ENCODE measurements at places on chromosomes 11 and 22.

DNA sequence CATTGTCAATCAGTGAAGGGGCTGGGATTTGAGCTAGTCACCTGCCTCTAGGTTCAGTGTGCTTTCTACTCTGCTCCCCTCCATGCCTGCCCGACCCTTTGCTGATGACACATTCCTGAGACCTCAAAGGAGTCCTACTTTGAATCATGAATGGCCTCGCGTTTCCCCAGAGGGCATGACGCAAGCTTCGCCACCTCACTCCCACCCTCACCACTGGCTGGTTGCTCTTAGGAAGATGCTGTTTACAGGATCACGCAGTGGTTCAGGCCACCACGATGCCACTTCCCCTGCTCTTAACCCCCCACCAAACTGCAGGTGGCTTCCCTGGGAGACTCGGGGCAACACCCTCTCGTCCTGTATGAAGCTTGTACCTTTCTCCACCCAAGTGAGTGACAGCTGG, 62.9 kb upstream of the B3GAT1 start:
- peak; percentile 43 for DNase-seq

- no peak for DNase-seq
Measured at GRCh38 chr22:46379066-46379930, 43.8 kb downstream of the TRMU start.

- no peak for DNase-seq
Measured at GRCh38 chr11:113705871-113706655, at the start of gene TMPRSS5. Gene TMPRSS5, minus strand, starts transcription at chr11:113706308. Its CDS starts 84 bp downstream, at chr11:113706224.

DNA sequence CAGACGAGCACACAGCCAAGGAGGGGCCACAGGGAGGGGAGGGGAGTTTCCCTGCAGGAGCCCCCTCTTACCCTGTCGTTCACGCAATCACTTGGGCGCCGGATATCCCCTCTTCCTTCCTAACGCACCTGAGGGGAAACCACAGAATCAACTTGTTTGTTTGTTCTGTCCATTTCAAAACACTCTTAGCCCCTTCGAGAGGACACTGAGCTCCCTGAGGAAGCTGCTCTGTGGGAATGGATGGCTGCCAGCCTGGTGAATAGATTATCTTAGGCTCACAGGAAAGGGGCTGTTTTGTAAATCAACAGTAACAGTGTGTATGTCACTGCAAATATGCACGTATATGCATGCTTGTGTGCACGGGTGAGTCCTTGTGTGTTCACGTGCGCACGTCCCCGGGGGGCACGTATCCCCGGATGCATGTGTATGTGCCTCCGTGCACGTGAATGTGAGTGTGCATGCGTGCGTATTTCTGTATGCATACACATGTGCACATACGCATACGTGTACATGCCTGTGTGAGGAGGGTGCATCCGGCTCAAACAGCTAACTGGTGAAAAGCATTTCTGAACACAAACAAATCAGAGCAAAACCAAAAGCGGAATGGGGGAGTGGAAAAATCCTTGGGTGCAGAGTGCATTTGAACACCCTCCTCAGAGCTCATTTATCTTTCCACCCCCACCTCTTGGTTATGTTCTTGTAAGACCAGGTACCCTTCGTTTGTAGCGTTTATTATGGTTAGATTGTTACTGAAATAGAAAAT, 7.2 kb downstream of the ARSA start:
- no peak for DNase-seq

- DNase-seq, result no peak
Measured at GRCh38 chr11:102592634-102593581, 32.2 kb downstream of the MMP20 start.

GRCh38 chr11:118908901-118909618, 16.7 kb downstream of the BCL9L start:
- no peak for DNase-seq

GRCh38 chr11:107857550-107858216, 904 bp downstream of the SLC35F2 start:
- DNase-seq, result no peak

- no peak for DNase-seq
Measured at GRCh38 chr11:38718049-38718448, 2120.0 kb upstream of the RAG2 start.

GRCh38 chr11:73210916-73211667, 7.0 kb upstream of the P2RY2 start:
- no peak for DNase-seq

DNA sequence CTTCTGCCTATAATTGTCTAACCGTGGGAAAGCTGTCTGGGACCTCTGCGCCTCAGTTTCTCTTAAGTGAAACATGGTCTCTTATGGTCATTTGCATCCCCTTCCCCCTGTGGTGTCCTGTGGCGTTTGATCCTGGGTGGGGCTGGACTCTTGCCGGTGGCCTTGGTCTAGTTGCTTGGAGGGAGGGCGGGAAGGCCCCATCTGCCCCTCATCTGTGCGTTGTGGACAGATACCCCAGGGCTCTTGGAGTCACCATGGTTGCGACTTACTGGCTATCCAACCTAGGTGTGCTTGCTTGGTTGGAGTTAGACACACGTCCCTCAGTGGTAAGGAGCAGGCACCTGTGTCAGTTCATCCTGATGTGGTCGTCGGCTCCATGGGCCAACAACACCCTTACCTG, 15.2 kb downstream of the SHANK3 start:
- DNase-seq, result peak; percentile 83

DNA sequence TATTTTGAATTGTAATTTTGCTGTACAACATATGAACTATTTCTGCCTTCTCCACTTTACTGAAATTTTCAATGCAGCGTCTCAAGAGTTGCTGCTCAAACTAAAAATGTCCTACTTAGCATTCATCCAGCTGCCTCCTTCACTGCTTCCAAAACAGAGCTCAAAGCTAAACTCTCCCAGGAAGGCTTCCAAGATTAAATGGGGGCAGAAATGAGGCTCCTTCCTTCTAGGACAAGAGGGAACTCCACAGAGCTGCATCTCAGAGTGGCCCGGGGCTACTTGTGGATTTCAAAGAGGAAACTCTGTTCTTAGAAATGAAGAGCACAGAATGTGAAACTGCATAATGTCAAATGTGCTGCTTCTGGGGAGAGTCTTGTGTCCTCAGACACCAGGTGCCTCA, 295.9 kb upstream of the NCAM1 start:
- no peak for DNase-seq

DNA sequence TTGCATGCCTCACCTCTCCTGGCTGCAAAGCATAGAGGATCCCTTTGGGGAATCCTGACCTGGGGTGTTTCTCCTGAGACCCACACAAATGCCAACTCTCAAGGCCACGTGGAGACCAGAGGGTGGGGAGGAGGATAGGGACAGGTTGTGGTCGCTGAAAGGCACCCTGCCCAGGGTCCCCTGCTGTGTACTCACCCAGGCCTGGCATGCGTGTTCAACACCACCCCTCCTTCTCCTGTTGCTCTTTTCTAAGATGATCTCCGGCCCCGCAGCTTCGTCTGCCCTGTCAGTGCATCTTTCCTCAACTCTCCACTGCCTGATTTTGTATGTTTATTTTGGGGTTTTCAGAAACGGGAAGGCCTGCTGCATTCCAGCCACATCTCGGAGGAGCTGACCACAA, 44.6 kb upstream of the PARVG start:
- no peak for DNase-seq

DNA sequence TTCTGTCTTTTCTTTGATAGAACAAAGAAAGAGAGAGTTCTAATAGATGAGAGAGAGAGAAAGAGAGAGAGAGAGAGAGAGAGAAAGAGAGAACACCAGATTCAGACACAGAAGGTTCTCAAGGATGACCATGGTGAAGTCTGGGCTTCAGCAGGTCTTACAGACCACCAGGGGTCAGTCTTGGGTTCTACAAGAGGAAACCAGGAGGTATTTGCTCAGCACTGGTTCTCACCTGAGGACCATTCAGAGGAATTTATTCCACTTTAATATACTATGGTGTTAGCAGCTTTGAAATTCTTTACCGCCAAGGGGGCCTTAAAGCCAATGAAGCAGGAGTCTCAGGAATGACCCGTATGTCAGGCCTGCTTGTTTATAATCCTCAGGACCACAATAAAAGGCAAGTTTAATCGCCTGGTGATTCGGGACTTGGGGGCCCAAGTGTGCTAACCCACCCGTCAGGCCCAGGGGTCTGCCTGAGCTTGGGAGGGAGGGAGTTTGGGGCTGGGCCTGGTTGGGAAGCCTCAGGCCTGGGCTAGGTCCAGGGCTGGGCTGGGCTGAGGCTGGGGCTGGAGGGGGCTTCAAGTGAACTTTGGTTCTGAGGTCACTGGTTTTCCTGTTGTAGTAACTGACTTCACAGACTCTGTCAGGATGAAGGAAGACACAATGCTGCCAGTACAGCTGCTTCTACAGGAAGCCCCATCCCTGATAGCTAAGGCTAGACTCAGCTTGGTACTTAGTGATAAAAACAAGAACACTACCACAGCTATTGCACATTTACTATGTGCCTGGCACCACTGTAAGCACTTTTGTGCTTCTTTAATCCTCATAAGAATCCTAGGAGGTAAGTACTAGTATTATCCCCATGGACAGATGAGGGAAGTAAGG, 179.2 kb upstream of the ZBED5 start:
- DNase-seq, result no peak

GRCh38 chr11:74634537-74634936, 42.2 kb downstream of the POLD3 start:
- DNase-seq, result no peak
